ENCODE measurements at places on chromosomes 2 and 18.

- no peak for DNase-seq
Observed at GRCh38 chr2:64212801-64213321, 68.6 kb upstream of the PELI1 start.

- no peak for DNase-seq
Observed at GRCh38 chr2:43034921-43035320, 191.5 kb downstream of the ZFP36L2 start.

DNA sequence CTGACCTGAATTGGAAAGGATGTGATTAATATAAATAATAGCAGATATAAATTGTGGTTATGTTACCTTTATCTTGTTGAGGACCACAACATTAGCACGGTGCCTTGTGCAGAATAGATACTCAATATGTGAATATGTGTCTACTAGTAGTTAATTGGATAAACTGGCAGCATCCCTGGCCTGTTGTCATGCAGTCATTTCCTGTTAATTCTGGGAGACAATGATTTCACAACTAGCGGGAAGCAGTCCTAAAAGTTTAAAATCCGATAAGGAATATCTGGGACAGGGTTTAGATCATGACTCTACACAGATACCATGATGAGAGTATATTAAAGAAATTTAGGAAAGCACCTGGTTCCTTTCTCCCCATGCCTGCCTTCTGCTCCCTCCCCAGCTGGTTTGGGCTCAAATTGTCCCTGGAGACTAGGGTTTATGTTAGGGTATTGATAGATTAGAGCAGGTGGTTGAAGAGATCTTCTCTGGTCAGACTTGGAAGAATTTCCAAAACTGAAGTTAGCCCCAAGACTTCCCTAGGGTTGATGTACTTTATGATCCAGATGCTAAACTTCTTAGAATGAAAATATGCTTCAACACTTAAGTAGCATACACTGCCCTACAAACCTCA is 32.8 kb downstream of the CYBRD1 start:
- no peak for DNase-seq

DNA sequence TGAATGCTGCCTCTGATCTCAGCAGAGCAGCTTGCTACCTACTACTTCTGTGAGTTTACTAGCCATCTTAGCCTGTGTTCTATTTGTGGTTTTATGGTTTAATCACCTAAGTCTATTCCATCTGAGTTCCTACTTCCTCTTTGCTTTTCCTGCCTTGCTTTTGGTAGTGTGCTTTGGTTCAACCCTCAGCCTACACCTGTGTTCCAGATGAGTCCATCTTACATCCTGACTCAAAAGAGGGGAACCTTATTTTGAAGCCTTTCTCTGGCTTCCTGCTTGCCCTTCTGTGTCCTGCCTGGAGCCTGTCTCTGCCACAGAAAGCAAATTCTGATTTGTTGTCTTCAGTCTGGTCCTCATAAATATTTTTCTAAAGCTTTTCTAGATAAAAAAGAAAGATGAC is 530.3 kb upstream of the MEX3C start:
- no peak for DNase-seq

- DNase-seq, result no peak
Observed at GRCh38 chr2:205590759-205591158, 91.5 kb upstream of the NRP2 start.

DNA sequence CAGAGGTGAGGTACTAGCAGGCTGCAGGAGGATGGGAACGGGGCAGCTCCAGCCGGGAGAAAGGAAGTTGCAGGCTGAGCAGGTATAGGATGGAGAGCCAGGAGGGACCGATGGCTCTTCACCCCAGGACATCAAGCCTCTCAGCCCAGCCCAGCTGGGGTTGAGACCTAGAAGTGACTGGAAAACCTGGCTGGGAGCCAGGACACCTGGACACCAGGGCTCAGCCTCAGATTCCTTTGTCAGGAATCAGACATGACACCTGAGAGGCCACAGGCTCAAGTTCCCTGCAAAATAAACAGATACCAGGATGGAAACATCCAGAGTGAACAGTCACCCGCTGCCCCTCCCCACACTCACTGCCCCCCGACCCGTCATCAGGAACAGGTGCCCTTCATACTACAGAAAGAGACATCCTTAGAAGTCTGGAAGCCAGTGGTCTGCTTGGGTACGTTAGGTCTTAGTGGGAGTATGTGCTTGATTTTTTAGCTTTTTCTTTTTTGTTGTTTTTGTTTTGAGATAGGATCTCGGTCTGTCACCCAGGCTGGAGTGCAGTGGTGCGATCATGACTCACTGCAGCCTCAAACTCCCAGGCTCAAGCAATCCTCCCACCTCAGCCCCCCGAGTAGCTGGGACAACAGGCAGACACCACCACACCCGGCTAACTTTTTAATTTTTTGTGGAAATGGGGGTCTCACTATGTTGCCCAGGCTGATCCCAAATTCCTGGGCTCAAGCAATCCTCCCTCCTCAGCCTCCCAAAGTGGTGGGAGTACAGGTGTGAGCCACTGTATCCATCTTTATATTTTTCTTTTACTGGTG is 95.7 kb upstream of the STPG4 start:
- no peak for DNase-seq

DNA sequence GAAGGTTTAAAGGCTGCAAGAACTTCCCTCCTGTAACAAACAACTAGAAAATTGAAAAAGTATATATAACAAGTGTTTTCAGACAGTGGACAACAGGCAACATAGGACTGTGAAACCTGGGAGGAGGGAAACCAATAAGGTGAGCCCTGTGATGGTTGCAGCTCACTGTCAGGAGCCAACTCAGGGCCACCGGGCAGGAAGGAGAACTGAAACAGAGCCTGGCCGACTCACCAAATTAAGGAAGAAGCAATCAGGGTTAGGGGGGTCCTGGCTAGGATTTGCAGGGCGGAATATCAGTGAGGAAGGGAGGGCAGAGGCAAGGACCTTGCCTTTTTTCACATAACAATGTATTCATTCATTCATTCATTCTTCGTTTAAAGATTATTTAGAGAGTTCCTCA is 21.8 kb upstream of the CNRIP1 start:
- DNase-seq, result no peak

DNA sequence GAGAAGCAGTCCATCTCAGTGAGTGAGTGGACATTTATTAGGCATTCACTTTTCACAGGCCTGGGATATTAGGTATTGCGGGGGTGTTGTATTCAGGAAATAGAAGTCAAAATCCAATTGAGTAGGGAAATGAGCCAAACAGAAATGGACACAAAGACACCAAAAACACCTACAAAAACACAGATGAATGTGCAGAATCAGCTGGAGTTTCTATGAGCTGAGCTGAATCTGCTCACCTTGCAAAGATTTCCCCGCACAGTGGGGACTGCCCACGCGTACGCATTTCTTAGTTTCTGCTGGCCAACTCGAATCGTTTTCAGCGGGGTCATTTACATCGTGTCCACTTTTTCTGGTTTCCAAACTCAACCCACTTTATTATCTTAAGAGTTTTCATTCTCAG is 160.0 kb downstream of the BCL2 start:
- no peak for DNase-seq

GRCh38 chr2:99863903-99864270 is 278.5 kb downstream of the AFF3 start:
- DNase-seq, result no peak

- DNase-seq, result no peak
Observed at GRCh38 chr2:113178891-113179290, 5.1 kb downstream of the PSD4 start.

DNA sequence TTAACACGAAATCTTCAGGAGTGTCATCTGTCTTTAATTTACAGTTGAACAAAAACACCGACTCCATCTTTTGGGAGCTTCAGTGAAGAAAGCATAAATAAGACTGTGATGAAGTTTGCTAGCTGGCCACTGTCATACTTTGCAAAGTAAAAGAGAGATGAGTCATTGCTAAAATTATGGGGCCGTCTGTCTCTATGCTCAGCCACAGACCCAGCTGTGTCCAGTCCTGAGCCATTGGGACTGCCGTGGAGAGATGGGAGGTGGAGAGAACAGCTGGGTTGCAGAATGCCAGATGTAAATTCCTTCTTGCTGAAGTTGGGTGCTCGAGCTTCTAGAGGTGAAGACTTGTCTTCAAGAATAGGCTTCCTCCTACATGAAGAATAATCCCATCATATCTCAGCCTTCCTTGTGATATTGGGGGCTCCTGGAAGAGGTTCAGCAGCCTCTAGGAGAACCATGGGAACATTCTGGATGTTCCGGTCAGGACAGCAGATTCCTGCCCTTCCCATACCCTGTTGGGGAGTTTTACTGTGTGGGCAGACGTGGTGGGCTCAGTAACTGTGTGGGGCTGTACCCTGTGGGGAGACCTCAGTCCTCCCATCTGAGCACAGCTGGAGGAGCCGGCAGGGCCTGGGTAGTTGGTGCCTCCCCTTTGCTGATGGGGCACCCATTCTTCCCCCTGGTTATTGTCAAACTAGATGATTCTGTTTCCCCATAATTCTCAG is 71.1 kb downstream of the LDLRAD4 start:
- no peak for DNase-seq

DNA sequence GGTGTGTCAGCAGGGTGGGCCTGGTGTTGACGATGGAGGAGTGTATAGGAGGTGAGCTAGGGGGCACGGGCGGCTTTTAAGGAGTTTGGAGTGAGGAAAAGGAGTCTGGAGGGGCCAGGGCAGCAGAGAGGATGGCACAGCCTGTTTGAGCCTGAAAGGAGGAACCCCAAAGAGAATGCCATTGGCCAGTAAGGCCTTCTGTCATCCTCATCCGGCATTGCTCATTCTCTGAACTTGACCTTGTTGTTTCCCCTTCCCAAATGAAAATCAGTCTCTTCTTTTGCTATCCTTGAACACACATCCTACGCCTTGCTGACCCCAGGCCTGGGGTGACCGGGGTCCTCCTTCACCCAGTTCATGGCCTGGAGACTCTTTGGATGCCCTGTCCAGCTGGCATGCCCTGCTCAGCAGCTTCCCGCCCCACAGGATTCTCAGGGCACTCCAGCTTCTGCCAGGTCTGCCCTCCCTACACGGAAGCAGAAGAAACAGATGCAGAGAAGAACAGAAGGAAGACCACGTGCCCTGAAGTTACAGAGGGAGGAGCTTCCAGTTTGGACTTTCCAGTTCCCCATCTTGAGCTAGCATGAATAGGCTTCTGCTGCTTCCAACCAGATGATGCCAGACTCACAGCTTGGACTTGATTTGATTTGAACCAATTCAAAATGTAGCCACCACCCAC is 20.5 kb upstream of the KIF3C start:
- no peak for DNase-seq

GRCh38 chr2:27149570-27150405 is 984 bp downstream of the TCF23 start:
- no peak for DNase-seq

- no peak for DNase-seq
Observed at GRCh38 chr18:59067873-59068272, 71.8 kb upstream of the SEC11C start.

Data from thoracic aorta (tissue), 2 donors.